ENCODE measurements at places on chromosomes 16 and 17.

GRCh38 chr16:27550582-27550920, 607 bp downstream of the KATNIP start:
- no peak for DNase-seq

DNA sequence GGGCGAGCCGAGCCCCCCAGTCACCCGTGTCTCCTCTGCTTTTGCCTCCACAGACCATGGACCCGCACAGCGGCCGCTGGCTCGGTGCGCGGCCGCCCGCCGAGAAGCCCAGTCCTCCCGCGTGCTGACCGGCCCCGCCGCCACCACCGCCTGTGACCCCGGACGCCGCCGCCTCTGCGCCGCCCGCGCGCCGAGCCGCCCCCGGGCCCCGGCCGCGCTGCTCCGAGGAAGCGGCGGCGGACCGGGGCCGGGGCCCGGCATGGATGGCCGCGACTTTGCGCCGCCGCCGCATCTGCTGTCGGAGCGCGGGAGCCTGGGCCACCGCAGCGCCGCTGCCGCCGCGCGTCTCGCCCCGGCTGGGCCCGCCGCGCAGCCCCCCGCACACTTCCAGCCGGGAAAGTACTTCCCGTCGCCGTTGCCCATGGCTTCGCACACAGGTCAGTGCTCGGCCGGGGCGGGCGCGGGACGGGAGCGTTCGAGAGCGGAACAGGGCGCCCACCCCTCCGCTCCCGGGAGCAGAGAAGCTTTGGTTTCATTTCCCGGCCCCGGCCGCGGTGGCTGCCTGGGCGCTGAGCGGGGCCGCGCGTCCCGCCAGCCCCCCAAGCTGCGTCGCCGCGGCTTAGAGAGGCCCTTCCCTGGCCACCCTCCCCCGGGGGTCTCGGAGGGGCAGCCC, 4.4 kb downstream of the BAHCC1 start:
- DNase-seq: peak; percentile 37

- DNase-seq: no peak
Observed at GRCh38 chr17:29084541-29085146, 41.7 kb downstream of the PIPOX start.

- DNase-seq: no peak
Observed at GRCh38 chr17:66654764-66655163, 180.2 kb upstream of the CACNG5 start.

- no peak for DNase-seq
Observed at GRCh38 chr17:64554028-64554637, 47.4 kb downstream of the CEP95 start.

DNA sequence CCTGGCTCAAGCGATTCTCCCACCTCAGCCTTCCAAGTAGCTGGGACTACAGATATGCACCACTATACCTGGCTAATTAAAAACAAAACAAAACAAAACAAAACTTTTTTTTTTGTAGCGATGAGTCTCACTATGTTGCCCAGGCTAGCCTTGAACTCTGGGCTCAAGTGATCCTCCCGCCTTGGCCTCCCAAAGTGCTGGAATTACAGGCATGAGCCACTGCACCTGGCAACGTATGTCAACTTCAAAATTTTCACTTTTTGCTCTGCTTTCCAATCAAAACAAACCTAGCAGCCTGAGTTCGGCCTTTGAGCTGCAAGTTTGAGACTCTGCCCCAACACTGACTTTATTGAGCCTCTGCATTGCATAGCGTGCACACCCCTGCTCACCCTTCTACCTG, 4.5 kb upstream of the RAI1 start:
- DNase-seq: no peak

GRCh38 chr17:1267471-1267943, 2.7 kb upstream of the BHLHA9 start:
- no peak for DNase-seq

GRCh38 chr16:88871730-88872416, 5.4 kb upstream of the PABPN1L start:
- no peak for DNase-seq

- no peak for DNase-seq
Observed at GRCh38 chr17:3882276-3882675, 10.6 kb downstream of the CAMKK1 start.

GRCh38 chr17:73071066-73071999, 21.2 kb downstream of the SLC39A11 start:
- no peak for DNase-seq

- DNase-seq: no peak
Observed at GRCh38 chr17:27477050-27477888, 21.0 kb downstream of the KSR1 start.

GRCh38 chr17:31008374-31009041, 37.7 kb downstream of the RNF135 start:
- peak; percentile 71 for DNase-seq

GRCh38 chr17:65332375-65332774, 195.2 kb downstream of the RGS9 start:
- peak; percentile 18 for DNase-seq

DNA sequence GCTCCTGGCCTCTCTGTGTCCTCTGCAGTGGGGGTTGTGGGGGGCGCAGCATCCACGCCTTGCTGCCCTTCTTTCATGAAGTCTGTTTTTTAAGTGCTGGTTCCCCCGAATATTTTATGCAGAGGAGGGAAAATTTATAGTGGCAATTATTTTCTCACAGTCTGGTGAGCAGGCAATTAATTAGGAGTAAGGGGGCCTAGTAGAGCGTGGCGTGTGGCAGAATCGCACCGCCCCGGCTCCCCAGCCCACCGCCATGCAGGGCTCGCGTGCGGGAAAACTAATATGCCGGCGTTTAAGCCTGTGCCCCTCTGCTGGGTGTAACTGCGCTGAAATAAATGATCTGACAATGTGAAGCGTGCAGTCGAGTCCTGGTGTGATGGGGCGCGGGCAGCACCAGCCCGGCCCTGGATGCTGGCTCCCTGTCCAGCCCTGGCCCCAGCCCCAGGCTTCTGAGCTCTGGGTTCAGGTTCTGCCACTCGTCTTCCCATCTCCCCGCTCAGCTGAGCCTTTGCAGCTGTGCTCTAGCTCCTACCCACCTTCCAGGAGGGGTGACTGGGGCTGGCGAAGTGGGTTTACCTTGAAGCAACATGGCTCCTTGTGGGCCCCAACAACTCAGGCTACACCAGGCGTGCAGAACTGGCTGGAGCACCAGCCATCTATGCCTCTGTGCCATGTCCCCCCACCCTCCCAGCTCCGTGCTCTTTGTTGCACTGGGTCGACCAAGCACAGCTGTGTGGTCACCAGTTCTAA, 13.8 kb downstream of the ENGASE start:
- no peak for DNase-seq

- DNase-seq: no peak
Observed at GRCh38 chr16:29705030-29705429, 26.1 kb downstream of the QPRT start.

DNA sequence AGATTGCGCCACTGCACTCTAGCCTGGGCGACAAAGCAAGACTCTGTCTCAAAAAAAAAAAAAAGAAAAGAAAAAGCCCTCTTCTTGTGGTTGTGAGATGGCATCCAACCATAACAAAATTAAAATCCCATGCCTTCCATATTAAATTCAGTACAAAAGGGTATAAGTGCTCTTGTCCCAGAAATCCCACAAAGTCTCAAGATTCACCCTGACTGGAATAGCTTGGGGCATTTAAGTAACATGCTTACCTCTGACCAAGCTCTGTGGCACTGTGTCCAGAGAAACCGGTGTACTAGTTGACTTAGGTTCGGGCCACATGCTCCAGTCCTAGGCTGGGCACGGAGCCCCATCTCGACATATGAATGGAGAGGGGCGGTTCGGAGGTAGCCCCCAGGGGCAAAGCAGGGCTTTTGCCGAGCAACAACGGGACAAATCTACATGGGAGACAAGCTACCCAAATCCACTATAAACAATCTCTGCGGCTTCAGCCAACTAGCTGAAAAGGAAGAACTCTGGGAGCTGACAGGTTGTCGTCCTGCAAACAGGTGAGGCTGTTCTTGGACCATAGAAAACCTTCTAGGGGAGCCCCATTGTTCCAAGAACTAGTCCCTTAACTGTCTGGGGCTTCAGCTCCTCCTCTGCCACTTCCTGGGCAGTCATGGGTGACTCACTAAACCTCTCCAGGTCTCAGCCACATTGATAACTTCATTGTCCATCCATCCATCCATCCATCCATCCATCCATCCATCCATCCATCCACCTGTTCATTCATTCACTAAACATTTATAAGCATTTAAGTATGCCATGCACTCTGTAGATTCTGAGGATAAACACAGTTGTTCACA, 10.3 kb upstream of the IL4R start:
- no peak for DNase-seq

DNA sequence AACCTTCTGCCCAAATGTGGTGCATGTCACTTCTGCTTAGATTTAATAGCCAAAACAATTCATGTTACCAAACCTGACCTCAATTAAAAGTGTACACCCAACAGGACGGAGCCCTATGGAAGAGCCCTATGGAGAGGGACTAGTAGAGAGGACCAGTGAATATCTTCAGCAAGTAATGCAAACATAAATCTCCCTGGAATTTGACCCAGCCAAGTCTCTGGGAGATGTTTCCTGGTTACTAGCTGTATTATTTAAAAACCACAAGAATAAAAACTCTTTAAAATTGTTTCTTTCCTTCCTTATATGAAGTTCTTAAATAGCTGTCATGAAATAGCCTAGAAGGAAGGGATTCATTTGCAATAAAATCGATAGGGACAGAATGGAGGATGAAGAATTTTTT, 255.8 kb downstream of the CDH11 start:
- DNase-seq: no peak

- no peak for DNase-seq
Observed at GRCh38 chr16:49548325-49548970, 174.8 kb downstream of the C16orf78 start.

DNA sequence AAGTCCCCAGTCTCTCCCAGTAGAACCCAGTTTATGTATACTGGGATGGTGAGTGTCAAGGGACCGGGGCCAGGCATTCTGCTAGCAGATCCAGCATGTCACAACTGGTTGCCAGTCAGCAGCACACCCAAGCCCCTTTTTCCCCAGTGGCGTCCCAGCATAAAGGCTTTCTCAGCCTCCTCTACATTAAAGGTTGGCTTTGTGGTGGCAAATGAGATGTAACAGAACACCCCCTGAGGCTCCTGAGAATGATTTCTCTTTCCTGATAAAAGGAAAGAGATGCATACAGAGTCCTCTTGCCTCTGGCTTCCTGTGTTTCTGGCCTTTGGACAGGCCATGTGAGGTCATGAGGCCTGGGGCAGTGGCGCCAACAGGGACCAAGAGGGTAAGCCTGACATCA, 27.9 kb downstream of the IRX6 start:
- DNase-seq: no peak

DNA sequence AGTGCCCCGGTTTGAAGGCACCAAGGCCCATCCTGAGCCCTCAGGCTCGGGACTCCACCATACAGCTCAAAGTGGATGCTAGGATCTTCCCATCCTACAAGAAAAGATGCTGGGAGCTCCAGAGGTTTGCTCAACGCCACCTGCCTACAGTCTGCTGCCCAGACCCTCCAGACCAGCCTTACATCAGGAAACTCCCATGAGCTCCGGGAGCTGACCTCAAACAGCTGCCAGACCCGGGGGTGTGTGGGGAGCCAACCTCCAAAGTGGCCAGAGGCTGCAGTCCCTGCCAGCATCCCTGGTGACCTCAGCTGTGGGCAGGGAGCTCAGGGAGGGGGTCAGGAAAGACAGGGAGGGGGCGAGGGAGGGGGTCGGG, 43.8 kb downstream of the C16orf82 start:
- no peak for DNase-seq

GRCh38 chr17:28317099-28317965, 1.7 kb upstream of the TMEM97 start:
- no peak for DNase-seq

All from Caco-2 (cell line).